ENCODE measurements at places on chromosomes 3 and 15.

- no peak for DNase-seq
Observed at GRCh38 chr3:56042326-56042951, 425.8 kb downstream of the ERC2 start.

DNA sequence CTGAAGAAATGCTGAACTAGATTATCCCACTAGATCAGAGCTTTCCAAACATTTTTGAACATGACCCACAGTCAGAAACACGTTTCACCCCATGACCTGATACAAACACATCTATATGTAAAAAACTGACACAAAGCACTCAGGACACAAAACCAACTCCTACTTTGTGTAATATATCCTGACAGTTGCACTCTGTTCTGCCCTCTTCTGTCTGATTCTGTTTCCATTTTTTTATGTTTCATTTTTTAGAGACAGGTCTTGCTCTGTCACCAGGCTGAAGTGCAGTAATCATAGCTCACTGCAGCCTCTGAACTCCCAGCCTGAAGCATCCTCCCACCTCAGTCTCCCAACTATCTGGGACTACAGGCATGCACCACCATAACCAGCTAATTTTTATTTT is 15.8 kb upstream of the RFTN1 start:
- DNase-seq, result no peak

GRCh38 chr15:33440900-33441299 is 130.1 kb downstream of the RYR3 start:
- no peak for DNase-seq

- no peak for DNase-seq
Observed at GRCh38 chr3:21449738-21450137, 301.3 kb downstream of the ZNF385D start.

GRCh38 chr3:60952055-60952454 is 299.2 kb downstream of the FHIT start:
- no peak for DNase-seq

DNA sequence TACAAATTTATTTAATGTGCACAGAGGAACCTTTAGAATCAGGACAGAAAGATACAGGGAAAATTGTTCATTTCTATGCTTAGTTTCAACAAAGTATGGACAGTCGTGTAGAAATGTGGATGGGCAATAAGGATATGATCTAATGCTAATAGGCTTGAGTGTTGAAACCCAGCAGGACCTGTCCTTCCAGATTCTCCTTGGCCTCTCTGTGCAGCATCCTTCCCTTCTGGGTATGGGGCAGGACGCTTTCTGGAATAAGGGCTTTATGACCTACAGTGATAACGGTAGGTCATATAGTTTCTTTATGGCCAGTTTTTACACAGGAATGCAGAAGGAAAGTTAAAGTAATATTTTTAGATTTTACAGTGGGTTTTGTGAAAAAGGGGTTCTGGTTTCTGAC is 698.1 kb downstream of the SI start:
- no peak for DNase-seq

DNA sequence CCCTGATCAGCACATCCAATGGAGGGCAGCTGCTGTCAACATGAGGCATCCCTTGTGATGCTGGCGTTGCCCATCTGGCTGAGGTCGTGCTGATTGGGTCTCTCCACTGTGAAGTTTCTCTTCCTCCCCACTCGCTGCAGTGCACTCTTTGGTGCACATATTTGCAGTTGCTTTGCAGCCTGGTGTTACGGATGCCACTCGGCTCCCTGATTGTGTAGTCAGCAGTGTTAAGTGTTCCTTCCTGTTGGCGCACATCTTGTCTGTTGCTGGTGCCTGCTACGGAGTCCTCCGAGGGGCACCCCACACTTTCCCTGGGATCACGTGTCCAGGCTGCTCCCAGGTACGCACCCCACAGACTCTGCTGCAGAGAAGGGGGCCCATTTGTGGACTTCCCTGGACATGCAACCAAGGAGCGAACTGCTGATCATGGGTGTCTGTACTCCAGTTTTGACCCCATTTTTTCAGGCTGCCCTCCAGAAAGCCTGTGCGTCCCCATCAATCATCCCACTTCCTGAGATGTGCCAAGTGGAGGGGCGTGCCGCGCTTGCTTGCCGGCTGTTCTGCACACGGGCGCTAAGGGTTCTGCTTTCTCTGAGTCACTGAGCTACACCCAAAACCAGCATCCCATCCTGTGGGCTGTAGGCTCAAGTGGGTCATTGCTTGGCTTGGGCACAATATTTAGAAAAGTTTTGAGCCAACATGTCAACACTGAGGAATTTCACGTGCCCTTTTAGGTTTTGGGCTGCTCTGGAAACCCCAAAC is 98.6 kb downstream of the FBLN2 start:
- DNase-seq, result no peak

DNA sequence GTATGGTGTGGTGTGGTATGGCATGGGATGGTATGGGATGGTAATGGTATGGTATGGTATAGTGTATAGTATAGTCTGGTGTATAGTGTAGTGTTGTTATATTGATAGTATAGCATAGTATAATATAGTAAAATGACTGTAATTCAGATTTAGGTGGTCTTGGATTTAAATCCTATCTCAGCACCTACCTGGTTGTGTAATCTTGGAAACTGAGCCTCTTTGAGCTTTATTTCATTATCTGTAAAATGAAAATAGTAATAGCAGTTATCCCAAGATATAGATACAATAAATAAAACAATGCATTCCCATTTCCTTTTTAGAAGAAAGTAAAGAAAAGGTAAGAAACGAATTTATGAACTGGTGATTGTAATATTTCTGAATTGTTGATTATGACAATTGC is 27.5 kb upstream of the MEF2A start:
- no peak for DNase-seq

DNA sequence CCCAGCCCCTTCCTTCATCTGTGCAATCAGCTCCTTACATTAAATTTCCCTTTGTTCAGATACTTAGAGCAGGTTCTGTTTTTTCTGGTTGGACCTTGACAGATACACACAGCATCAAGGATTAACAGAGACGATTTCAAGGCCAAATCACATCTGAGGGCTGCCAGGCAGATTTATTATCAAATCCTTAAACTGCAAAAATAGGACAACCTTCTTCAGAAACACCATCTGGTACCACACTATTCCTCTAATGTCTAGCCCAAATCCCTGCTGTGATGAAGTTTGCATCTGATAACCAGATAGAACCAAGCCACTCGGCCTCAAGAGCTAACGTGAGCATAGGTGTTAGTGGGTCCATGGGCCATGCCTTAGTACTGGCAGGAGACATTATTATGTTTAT is 250.7 kb upstream of the PROK2 start:
- no peak for DNase-seq

GRCh38 chr15:82543160-82543559 is 2.9 kb upstream of the RPS17 start:
- DNase-seq, result no peak

DNA sequence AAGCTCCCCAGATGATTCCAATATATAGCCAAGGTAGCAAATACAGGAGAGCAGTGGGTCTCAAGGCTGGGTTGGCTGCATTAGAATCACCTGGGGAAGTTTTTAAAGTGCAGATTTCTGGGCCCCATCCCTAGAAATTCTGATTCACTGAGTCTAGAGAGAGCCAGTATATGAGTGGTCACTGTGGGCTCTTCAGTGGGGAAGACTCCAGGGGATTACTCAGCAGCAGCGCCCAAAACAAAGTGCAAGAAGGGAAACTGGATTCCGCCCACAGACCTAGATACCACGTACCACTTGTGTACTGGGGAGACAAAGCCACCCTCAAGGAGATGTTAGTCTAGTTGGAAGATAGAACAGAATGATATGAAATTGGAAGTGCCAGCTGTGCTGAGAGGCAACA is 40.0 kb downstream of the NME9 start:
- DNase-seq, result no peak

DNA sequence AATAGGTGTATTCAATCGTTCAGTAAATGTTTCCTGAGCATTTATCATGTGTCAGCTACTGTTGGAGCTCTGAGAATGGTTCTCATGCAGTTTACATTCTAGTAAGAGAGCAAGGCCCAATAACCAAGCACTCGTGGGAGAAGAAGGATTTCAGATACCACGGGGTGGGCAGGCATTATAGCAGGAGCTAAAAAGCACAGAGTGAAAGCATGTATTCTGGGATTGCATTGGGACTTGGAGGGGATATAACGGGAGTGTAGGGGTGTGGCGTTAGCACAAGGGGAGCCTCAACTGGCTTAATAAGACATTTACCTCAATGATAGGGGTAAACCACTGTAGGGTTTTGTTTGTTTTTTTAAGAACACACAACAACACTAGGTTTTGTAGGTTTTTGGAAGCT is 1.6 kb upstream of the SIAH2 start:
- DNase-seq, result no peak

DNA sequence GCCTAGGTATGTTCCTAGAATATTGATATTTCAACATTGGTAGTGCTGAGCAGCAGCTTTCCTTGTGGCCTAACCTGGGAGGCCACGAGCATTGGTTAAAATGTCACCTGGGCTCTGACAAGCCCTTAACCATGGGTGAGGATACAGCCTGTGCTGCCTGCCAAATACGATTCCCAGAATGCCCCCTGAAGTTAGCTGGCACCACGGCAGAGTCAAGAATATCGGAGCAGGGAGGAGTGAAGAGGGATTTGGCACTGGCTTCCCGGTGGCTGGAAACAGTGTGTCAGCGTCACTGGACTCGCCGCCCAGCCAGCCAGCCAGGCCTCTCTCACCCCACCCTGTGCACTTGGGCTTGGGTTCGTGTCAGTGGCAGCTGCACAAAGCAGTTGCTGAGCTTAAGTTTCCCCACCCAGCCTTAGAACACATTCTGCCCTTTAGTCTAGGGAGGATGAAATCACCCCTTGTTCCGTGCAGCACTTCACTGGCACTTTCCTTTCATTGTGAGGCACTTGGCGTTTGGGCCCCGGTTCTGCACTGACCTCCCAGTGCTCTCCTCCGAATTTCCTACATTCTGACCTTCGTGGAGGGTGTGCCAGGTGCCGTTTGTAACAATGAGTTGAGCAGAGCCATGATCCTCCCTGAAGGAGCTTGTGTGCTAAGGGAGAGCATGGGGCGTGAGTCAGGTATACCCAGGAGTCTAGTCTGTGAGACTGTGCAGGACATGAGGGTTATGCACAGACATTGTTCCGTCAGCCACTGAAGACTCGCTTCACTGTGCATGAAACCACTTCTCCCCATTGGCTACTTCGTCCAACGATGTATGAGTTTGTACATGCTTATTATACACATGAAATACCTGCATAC is 152.8 kb upstream of the BHLHE40 start:
- no peak for DNase-seq

- DNase-seq, result no peak
Observed at GRCh38 chr3:168495270-168495669, 399.5 kb upstream of the GOLIM4 start.

GRCh38 chr3:188689101-188689574 is 482.6 kb upstream of the TPRG1 start:
- DNase-seq, result no peak

- DNase-seq, result no peak
Observed at GRCh38 chr3:137103739-137104138, 146.0 kb downstream of the IL20RB start.

DNA sequence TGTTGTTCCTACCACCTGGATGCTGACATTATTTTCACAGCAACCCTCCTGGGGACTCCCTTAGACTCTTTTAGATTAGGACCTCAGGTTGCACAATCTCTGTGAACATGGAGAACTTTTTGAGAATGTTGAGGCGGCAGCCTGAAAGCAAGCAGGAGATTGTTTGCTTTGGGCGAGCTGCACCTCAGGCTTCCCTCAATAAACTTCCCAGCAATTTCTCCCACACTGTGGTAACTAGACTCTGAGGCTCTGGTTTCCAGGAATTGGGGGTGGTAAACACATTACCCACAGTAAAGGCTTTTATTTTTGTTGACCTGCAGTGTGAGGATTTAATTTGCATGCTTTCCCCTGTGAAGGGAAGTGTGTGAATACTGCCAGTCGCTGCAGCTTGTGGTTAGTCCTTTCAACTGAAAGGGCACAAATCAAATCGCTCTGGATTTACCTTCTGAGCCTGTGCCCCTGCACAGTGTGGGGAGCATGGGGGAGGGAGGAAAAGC is 35.2 kb upstream of the SIAH2 start:
- no peak for DNase-seq
